H54 (cell line): ENCODE measurements at places on chromosomes 7 and 10.

DNA sequence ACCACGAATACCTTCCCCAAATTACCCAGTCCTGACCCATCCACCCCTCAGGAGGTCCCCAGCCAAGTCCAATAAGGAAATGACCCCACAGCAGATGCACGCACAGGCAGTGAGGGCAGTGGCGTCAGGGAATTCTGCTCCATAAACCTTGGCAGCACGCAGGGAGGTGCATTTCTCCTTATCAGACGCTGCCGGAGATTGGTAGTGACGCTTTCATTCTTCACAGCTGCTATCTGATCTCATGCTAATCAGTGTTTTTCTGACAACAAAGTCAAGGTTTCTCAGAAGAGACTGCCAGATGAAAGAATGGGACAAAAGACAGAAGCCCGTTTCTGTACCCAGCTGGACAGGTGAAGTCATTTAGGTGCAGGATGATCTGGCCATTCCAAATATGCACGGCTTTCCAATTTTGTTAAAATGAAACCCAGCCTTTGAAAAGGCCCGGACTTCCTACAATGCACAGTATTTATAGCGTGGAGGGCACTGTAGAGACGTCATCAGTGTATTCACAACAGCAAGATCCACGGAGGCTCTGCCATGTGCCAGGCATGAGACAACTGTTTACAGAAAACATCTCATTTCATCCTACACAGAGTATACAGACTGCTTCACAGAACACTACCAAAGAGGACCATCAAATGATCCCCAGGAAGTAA lies 35.3 kb downstream of the DIP2C start:
- DNase-seq = no peak

DNA sequence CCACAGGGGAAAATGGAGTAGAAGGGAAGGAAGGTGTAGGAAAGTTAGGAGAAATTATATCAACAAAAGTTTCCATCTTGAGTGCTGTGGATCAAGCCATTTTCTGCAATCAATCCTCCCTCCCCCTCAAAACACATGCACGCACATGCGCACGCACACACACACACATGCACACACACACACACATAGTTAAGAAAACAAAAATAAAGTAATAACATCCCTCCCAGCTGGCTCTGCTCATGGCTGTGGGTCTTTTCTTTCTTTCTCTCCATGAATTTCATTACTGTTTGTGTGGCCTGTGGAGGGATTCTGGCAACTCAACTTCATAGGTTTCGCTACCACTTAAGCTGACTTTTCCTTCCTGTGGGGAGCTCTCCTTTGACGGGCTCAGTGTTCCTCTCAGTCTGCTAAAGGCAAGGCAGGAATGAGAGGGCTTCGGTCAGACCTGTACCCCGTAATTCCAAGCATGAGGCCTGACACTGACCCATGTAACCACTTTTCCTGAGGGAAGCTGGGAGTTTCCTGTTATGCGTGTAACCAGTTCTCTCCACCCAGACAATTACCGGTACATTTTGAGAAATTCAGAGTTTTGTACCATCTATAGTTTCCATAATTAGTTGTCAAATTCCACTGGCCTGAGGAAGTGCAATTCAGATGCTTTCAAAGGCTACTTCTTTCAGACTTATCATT lies 79.8 kb downstream of the ZNF92 start:
- no peak for DNase-seq

DNA sequence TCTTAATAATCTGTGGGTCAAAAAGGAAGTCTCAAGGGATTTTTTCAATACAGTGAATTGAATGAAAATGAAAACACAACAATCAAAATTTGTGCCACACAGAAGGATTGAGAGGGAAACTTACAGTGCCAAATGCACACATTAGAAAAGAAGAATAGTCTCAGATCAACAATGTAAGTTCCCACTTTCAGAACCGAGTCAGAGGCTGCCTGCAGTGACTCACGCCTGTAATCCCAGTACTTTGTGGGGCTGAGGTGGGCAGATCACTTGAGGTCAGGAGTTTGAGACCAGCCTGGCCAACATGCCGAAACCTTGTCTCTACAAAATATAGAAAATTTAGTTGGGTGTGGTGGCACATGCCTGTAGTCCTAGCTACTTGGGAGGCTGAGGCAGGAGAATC lies 12.5 kb upstream of the KEL start:
- no peak for DNase-seq

DNA sequence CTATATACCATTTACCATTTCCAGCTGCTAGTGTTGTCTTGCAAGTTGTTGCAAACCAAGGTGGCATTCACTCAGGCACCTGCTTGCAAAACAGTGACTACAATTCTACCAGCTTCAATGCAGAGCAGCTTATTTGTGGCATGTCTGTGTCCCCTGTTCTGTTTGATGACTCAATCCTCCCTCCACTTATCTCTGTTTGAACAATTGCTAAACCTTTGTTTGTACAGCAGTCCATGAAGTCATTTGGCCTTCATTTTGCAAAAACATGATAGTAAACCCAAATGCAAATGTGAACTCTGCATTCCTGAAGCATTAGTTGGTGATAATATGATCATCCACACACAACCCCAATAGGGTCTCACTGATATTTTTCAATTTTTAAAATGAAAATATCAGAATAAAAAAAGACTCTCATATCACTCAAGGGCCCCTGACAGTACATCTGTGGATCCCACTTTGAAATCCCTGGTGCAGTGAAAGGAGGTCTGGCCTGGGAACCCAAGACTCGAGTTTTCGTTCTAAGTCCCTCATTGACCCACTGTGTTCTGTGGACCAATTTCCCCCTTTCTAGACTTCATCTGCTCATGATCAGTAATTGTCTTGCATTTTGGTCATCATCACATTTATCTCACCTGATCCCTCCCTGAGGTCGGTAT lies 425.4 kb downstream of the RPS24 start:
- DNase-seq = peak; percentile 63

DNA sequence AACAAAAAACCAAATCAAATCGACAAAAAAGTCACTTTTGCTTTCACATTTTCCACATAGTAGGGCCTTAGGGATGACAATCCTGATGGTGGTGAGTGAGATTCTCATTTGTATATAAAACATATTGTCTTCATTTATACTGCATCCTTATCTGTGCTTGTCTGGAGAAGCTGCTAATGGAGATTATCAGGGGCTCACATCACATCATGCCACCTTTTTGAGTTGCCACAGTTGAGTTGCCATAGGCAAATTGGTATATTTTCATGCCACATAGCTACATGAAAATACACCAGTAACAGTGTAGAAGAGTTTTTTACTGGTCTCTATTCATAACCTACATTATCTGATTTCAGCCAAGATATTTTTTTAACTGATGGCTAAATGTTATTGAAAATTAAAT lies 85.3 kb downstream of the CNTNAP2 start:
- DNase-seq = no peak

DNA sequence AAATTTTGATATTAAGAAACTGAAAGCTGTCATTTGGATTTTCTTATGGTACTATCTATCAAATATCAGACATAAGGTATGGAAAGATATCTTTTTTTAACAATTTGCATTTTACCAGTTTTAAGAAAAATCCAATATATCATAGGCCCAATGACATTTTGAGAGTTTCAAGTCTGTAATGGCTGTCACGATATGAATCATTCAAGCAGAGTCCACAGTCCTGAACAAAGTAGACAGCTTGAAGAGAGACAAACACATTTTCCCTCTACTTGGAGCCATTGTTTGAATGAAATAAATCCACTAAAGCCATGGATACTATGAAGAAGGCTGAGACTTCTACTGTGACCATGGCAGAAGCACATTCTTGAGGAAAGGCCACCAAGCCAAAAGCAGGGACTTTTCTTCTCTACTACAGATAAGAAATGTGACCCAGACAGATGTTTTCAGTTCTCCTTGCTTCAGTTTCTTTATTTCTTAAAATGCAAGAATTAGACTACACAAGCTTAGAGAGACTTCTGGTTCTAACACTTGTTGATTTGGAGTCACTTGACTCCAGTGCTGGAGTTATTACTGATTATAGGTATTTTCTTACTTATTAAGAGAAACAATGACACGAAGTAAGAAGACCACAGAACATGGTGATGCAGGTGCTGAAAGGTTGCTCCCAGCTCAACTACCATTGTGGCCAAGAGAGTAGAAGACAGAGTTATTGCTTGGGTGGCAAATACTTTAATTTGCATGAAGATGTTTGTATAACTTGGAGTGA lies 429.1 kb downstream of the KIF20B start:
- no peak for DNase-seq

DNA sequence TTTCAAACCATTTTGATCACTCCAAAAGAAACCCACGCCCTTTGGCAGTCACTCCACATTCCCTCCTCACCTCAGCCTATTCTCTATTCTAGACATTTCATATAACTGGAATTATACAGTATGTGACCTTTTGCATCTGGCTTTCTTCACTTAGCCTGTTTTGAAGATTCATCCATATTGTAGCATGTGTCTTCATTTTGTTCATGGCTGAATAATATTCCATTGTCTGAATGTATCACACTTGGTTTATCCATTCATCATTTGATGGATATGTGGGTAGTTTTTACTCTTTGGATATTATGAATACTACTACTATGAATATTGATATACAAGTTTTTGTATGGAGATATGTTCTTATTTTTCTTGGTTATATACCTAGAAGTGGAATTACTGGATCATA lies 3.5 kb upstream of the OTUD1 start:
- DNase-seq = no peak
